ENCODE measurements at places on chromosomes 11 and 22.
A peak's percentile ranks its signal among the peaks of the same experiment; 100 is the strongest.

- DNase-seq = no peak
These were observed 3.6 kb downstream of the ALDH3B1 start for GRCh38 chr11:68013611-68014156.

DNA sequence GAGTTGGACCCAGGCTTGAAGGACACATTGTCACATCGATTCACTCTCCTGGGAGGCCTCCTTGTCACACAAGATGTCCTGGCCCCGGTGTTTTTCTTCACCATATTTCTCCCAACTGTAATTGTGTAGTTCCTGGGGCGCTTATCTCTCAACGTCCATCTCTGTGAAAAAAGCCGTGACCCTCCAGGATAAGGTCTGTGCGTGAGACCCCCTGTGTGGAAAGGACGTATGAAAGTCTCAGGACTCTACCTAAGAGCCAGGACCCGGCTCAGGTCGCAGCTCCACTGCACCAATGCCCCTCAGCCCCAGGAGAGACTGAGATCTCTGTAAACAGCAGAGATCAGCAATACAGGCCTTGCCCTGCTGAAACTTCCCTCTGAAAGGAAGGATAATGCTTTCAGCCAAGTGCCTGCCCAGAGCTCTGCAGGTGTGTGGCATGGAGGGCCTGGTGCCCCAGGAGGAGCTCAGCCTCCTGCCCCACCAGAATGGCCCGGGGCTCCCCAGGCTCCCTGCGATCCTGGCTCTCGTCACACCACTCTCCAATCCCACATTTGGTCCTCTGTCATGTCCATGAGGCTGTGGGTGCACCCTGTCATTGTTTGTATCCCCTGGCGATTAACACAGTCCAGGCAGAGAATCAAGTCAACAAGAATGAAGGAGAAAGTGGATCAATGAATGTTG lies 119.2 kb upstream of the TMEM45B start:
- no peak for DNase-seq

DNA sequence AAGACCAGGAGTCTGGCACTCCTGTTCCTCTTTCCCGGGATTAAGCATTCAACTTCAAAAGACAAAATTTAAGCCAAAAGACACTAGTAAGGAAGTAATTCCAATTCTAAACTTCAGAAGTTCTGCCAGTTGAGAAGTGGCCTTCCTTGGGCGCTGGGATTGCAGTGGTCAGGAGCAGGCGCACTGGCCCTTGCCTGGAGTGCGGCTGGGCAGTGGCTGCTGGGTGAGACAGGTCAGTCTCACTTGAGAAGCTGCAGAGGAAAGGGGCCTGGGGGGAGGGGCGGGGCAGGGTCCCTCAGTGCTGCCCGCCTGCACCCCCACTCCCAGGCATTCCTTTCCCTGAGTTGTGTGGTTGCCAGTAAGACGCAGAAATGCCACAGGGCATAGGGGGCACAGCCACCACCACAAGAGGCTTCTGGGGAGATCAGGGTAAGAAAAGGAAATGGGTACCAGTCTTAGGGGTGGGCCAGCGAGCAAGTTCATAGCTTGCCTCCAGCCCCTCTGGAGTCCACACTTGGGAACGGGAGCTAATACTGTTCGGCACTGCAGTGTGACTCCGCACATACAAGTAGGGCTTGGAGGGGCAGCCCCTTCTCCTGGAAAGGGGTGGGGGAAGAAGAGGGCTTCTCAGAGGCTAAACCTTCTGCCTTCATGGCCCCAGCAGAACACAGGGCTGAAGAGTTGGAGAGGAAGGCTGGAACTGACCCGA lies 5.5 kb downstream of the MRPL49 start:
- DNase-seq = no peak

DNA sequence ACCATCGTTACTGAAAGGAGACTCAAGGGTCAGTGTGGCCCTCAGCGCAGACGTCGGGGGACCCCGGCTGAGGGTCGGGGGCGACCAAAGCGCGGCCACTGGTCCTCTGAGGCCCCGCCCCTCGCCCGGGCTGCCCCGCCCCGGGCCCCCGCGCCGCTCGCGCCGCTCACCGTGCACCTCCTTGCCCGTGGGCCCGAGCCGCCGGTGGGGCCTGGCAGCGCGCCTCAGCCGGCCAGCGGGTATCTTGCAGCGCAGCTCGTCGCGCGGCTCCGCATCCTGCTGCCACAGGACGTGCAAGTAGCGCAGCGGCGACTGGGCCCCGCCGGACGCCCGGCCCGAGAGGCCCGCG lies 419 bp downstream of the ANKRD54 start:
- DNase-seq = peak; percentile 35

- DNase-seq = no peak
These were observed 39.0 kb upstream of the BLID start for GRCh38 chr11:122154994-122155393.

DNA sequence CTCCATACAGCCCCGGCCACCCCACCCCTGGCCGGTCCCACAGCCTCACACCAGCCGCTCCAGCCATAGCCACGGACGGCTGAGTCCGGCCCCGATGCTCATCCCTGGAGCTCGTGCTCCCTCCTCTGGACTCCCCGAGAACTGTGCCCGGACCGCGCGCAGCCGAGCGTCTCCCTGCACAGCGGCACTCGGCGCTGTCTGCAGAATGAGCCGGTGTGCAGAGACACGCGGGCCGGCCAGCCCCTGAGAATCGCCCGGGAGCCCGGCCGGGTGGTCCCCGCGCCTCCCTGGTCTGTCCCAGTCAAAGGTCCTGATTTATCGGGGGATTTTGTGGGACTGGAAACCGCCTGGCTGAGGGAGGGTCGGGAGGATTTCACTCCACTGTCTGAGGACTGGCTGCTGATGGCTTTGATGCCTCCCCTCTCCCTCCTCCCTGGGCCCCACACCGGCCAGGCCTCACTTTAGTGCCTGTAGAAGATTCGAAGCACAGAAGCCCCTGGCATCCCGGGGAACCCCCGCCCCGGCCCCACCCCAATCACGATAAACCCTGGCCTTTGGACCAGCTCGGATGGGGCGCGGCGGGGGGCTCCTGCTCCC lies 102.7 kb downstream of the BRD1 start:
- DNase-seq = peak; percentile 75

DNA sequence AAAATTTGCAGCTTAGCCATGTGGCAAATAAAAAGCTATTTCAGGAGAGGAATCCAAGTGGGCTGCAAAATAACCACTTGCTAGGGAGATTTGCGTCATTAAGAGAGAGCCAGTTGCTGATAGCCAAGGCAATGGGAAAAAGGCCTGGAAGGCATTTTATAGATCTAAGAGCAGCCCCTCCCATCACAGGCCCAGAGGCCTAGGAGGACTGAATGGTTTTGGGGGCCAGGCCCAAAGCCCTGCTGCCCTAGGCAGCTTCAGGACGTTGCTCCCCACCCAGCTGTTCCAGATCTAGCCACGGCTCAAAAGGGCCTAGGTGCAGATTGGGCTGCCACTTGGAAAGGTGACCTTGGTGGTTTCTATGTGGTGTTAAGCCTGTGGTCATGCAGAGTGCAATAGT lies 169.0 kb downstream of the AASDHPPT start:
- no peak for DNase-seq

GRCh38 chr22:32643246-32643645 lies 158.3 kb upstream of the TIMP3 start:
- no peak for DNase-seq

DNA sequence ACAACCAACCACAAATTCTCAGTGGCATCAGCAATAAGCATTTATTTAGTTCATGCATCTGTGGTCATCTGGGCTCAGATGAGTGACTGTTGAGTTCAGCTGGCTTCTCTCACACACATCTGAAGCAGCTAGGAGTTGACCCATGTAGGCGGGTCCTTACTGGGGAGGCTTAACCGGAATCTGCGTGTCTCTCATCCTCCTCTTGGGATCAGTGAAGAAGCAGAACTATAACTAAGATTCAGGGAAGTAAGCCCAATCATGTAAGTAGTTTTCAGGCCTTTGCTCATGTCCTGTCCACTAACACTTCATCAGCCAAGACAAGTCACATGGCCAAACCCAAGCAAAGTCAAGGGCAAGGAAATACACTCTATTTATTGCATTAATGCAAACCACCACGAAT lies 236.2 kb downstream of the C11orf87 start:
- DNase-seq = no peak

GRCh38 chr11:44255406-44256071 lies 54.4 kb downstream of the ALX4 start:
- DNase-seq = no peak

DNA sequence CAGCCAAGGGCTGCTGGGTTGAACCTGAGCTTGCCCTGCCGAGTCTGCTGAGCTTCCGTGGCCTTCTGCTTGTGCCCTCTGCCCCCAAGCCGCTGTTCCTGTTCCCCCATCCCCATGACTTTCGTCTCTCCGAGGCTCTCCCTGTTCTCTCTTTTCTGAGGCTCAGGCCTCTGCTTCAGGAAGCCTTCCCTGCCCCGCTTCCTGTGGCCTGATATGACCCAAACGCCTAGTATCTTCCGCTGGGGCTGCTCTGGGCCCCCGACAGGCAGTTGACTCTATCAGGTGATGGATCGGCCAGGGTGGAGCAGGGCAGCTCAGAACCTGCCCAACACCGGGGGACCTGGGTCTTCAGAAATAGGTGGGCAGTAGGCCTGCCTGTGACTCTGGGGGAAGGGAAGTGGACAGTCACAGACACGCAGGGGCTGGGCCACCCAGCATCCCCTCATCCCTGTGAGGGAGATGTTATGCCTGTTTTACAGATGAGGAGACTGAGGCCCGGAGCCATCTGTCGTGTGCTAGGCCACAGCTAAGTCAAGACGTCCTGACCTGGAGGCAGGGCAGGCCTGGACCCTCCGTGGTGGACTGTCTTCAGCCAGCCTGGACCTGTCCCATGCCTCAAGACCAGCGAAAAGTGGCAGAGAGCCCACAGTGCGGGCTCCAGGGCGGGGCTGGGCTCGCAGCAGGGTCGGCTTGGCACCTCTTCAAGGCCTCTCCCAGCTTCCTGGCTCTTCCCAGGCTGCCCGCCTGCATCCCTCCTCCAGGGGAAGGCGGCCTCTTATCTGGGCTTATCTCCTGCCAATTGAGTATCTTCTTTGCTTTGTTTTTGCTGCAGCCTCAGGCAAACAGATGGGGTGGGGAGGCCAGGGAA lies 16.2 kb downstream of the BAD start:
- no peak for DNase-seq

GRCh38 chr11:66856496-66857233 lies at the start of gene LRFN4:
LRFN4 (plus strand) TSS chr11:66857064; CDS start chr11:66857745, 681 bp downstream.
- peak; percentile 45 for DNase-seq

DNA sequence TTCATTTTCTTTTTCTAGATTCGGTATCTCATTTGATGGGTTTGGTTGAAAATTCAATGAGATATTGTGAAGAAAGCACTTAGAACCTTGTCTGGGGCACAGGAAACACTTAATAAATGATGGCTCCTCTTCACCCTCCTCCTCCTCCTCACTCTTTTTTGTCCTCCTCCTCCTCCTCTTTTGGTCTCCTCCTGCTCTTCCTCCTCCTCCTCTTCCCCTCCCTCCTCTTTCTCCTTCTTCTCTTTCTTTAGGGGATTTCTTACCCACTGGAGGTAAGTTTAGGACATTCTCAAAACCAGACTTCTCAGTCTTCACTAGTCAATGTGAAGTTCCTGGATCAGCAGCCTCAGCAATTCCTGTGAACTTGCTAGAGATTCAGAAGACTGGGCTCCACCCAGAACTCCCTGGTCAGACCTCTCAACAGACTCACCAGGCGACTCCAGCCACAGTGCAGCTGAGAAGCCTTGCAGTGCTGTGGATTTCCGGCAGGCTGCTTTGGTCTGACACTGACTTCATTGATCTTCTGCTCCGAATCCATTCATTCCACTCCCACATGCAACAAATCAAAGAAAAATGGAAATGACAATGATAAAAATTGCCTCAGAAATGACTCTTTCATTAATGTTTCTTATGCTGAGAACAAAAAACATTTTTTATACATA lies 368.6 kb upstream of the B3GAT1 start:
- DNase-seq = no peak

DNA sequence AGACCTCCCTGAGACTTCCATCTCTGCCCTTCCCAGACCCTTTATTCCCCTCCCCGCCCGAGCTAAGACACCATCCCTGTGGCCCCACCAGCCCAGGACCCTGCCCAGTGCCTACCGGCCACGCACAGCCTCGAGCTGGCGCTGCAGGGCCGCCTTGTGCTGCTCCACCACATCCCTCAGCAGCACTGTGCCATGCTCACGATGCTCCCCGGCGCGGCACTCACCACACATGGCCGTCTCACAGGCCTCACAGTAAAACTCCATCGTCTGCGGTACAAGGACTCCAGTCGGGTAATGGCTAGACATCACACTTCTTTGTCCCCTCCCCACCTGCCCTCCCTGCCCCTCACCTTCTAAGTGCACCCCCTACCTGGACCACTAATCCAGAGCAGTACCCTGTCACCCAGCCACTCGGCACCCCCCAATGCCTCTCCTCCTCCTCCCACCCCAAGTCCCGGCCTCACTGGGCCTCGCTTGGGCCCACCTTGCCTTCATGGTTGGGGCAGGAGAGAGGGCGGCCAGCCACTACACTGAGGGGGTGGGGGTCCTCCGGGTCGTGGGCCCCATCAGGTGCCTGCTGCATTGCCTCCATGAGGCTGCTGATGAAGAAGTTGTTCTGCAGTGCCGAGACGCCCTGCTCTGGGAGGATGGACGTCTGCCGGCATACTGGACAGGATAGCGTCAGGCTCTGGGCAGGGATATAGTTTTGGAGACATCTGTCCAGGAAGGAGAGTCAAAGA lies 16.0 kb downstream of the TRIM3 start:
- no peak for DNase-seq

DNA sequence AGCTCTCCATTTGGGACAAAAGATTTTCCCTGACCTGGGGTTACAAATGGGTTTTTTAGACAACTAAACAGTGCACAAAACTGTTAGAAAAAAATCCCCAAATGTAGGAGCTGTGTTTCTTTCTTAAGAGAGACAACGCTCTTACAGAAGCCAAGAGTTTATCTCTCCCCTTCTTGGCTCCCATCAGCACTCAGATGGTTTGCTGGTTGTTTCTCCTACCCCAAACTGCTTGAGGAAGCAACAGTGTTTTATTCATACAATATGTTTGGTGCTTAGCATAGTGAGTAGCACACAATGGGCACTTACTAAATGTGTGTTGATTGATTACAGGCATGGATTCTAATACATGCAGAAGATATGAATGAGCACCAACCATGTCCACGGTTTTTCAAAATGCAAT lies 209.5 kb upstream of the ANO5 start:
- DNase-seq = no peak

DNA sequence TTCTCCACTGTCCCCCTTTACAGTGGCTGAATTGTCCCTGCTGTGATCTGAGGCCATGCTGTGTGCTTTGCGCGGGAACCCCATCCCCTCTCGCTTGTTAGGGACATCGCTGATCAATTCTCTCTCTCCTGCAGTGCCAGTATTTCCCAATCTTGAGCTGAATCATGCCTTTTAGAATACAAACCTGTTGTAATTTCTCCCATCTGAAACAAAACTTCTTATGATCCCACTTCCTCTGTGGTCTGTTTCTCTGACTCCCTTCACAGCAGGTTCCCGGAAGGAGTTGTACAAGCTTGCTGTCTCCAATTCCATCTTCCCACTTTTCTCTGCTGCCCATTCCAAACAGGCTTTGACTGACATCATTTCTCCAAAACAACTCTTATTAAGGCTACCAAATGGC lies 16.8 kb downstream of the ADAMTS15 start:
- DNase-seq = no peak

All from posterior cingulate gyrus (tissue), 11 donors.